ENCODE measurements at places on chromosomes 1 and 21.

GRCh38 chr1:228393268-228393701 is 13.3 kb downstream of the TRIM11 start:
- DNase-seq = peak; percentile 57

DNA sequence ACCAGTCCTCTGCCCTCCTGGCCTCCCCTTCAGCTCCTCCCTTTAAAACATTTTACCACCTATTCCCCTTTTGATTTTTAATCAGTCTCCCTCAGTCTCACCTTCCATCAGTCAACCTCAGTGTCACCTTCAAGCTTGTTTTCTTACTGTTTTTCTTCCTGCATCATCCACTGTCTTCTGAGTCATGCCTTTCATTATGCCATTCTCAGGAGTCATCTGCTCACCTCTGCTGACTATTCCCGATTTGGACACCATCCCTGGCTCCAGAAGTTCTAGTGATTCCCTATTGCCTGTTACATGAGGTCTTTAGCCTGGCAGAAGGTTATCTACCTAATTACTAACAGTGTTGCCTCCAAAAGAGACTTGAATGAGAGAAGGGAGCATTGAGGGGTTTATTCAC is 23.9 kb downstream of the NFASC start:
- DNase-seq = no peak

DNA sequence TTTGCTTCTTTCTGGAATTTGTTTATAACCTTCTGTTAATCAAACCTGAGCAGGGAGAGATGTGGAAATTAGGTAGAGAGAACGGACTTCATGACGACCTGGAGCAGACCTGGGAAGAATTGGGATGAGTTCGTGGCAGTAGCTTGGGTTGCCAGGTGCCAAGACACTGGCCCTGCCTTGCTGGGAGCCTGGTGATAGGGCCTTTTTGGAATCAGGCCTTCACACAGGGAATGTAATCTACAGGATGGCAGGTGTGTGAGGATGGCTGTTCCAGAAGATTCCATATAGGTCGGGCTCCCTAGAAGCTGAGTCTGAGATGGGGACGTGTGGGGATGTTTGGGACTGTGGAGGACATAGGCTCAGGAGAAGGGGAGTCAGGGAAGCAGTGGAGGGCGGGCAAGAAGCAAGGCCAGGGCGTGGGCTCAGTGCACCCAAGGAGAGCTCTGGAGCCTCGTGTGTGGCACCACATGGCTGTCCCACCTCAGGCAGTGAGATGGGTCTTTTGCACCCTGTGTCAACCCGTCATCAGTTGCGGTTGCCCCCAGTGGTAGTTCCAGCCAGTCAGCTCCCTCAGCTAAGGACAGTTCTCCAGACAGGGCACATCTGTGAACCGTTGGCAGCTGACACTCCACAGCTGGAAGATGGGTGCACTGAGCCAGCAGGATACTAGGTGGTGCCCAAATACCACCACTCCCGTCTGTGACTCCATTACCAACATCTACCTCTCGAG is 395.9 kb downstream of the MATN1 start:
- no peak for DNase-seq

GRCh38 chr1:90074970-90075391 is 80.1 kb downstream of the ZNF326 start:
- DNase-seq = no peak

- DNase-seq = no peak
Measured at GRCh38 chr1:151043163-151043562, 4.4 kb upstream of the C1orf56 start.

DNA sequence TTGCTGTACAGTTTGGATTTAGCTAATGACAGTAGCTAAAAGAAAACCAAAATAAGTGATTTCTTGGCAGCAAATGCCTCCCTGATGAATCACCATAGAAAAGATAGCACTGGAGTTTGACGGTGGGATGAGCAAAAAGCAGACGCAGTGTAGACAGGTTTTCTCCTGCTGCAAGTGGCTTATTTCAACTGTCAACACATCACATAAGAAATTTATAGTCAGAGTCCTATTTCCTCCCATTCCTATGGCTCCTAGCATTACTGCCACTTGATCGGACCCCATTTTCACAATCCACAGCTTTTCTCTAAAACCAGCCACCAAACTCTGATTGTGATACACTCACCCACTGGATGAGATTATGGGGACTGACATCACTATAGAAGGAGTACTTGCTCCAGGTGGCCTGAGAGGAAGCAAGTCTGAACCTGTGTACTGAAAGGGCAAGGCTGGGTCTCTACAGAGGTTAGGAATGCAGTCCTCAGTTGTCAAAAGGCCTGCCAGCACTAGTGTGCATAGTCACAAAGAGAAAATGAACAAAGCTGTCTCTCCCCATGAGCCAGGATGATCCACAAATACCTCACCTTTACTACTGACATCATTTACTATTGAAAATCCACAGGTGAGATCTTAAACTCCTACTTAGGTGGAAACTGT is 359.8 kb downstream of the LTN1 start:
- peak; percentile 60 for DNase-seq

GRCh38 chr1:156865865-156866248 is 5.2 kb downstream of the NTRK1 start:
- DNase-seq = no peak

DNA sequence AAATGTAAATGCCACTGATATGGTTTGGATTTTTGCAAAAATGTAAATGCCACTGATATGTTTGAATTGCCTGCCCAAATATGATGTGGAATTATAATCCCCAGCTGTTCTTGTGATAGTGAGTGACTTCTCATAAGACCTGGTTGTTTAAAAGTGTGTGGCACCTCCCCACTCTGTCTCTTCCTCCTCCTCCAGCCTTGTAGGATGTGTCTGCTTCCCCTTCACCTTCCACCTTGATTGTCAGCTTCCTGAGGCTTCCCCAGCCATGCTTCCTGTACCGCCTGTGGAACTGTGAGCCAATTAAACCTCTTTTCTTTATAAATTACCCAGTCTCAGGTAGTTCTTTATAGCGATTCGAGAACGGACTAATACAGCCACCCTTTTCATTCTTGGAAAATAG is 1.3 kb upstream of the CCT8 start:
- DNase-seq = no peak

GRCh38 chr1:7931446-7931812 is 9.2 kb downstream of the TNFRSF9 start:
- DNase-seq = no peak

- peak; percentile 56 for DNase-seq
Measured at GRCh38 chr1:68206848-68207689, 25.3 kb downstream of the WLS start.

GRCh38 chr1:19113697-19114092 is 96.4 kb downstream of the UBR4 start:
- DNase-seq = peak; percentile 30

GRCh38 chr1:3459051-3459908 is 4.8 kb downstream of the ARHGEF16 start:
- DNase-seq = no peak

DNA sequence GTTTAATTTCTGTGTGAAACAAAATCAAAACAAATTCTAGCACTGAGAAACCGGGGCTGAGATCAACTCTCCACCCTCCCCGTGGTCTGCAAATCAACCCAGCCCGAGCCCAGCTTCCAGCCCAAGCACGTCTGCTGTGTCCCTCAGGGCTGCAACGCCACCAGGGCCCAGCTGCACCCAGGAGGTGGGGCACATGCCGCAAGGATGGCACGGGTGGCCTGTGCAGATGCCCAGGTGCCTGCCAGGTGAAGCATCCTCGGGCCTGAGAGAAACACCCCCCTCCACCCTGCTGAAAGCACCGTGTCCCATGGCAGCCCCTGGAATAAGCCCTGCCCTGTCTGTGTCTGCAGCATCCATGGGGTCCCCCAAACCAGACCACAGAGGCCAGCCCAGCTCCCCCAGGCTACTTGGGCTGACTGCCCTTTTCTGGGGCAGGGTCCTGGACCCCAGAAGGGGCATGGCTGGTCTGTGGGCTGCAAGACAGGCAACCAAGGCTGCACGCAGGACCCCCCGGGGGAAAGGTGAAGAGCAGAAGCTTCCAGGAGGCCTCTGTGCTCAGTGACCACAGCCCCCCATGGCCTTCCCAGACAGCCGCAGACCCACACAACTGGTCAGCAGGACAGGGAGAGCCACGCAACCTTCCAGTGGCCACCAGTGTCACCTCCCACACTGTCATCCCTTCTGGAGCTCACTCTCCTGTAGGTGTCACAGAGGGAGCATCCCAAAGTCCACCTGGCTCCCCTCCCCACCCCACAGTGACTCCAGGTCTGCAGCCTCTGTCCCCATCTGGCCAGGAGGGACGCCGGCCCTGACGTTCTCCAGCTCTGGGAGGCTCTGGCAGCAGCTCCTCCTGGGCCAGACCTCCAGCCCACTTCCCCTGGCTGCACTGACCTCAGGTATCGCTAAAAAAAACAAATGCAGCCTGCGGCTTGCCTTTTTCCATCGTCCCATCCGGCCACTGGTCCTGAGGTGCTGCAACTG is 7.7 kb downstream of the WNT9A start:
- no peak for DNase-seq

GRCh38 chr21:16037421-16037955 is 307.7 kb downstream of the USP25 start:
- DNase-seq = no peak

GRCh38 chr1:147633759-147634158 is 36.6 kb downstream of the ACP6 start:
- no peak for DNase-seq

- no peak for DNase-seq
Measured at GRCh38 chr1:180241716-180242544, 11.9 kb downstream of the LHX4 start.

GRCh38 chr1:55215194-55216021 is at the start of gene USP24:
TSS of gene USP24 (minus strand) at chr1:55215364. CDS start at chr1:55215113, 251 bp downstream.
- DNase-seq = peak; percentile 80

DNA sequence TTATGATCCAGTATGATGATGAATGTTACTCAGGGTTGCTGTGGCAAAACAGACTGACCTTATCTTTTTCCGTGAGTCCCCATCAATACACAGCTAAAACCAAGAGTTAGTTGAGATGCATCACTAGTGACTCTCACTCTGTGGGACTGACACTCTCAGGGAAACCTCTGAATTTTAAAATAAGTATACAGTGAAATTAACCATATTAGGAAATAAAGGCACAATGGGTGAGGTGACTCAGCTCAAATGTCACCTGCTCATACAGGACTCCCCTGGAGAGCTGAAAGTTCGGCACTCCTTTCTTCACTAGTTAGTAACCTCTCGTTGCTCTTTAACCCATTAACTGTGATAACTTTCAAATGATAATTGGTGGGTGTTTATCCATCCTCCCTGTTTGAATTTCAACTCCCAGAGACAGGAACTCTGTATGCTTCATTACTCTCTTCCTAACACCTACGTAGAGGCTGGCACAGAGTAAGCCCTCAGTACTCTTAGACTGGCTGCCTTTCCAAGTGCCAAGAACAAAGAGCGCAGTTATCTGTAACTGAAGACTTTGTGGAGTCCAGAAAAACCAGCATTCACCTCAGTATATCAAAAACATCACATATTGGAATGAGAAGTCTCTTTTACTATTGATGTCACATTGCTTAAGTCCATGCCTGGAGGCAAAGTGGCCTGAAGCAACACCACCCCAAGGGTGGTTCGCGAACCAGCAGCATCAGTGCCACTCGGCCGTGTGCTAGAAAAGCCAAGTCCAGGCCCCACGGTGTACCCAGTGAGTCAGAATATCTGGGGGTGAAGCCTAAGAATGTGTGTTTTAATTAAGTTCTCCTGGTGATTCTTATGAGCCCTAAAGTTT is 91.1 kb downstream of the NIBAN1 start:
- no peak for DNase-seq
